ENCODE measurements at places on chromosomes 11 and 22.

GRCh38 chr22:37765953-37766576 lies 41.7 kb upstream of the GCAT start:
- no peaks in the 10 kb centered on the region for H3K27me3 ChIP-seq
- H3K4me1 ChIP-seq: no peaks in the 10 kb centered on the region
- H3K36me3 ChIP-seq: peaks cover under 1% of the 10 kb centered on the region
- H3K27ac ChIP-seq: no peak overlapping the region

DNA sequence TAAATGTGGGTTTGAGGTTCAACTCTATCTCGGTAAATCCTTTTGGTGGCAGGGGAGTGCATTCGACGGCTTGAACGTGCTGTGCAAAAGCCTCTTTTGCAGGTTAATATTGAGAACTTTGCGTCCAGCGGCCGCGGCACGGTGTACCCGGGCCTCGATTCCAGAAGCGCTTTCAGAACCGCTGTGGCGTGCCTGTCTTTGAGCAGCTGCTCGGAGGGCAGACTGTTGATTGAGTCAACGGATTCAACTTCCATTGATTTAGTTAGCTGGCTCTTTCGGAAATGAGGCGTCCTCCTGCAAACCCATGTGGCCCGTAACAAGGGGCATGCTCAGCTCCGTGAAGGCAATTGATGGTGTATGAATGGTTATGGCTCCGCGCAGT lies 1247.8 kb downstream of the BRD1 start:
- peaks cover 13% of the 10 kb centered on the region for H3K27me3 ChIP-seq
- no peak overlapping the region for H3K4me3 ChIP-seq
- H3K36me3 ChIP-seq: no peaks in the 10 kb centered on the region
- H3K4me1 ChIP-seq: no peaks in the 10 kb centered on the region
- DNase-seq: no peak

DNA sequence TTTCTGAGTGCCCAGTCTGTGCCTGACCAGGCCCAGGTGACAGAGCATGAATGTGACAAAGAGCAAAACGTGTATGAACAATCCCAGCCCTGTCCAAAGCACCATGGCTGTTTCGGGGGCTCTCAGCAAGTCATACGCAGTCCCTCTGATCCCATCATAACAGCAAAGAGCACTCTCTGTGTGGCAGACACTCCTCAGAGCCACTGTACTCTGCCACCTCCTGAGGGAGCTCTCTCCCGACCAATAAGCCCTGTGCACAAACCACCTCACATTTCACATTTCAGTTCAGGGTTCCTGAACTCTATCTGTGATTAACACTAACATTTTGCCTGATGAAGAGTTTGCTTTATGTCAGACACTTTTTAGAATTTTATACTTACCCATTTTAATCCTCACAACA lies 6.6 kb downstream of the DGCR2 start:
- peaks cover 7% of the 10 kb centered on the region for H3K36me3 ChIP-seq
- H3K27ac ChIP-seq: no peak overlapping the region
- no peak for DNase-seq
- no peak overlapping the region for H3K4me3 ChIP-seq
- no peaks in the 10 kb centered on the region for H3K27me3 ChIP-seq

- no peak overlapping the region for H3K27ac ChIP-seq
- H3K36me3 ChIP-seq: peaks cover 1% of the 10 kb centered on the region
- DNase-seq: no peak
Measured at GRCh38 chr11:124743050-124743449, 3.3 kb downstream of the NRGN start.

DNA sequence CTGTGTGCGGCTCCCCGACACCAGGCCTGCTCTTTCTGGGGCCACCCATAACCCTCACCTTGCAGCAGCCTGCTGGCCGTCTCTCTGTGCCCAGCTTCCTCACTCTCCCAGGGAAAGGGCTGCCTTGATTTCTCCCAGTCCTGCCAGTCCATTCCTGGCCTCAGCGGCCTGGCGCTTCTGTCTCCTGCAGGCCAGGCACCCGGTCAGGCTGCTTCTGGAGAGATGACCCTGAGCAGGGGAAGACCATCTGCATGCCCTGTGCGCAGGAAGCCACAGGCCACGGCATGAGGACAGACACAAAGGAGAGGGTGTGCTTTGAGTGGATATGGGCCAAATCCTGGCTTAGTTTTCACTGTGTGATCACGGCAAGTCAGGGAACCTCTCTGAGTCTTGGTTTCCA lies 86.2 kb downstream of the TSPAN18 start:
- no peaks in the 10 kb centered on the region for H3K4me1 ChIP-seq
- DNase-seq: no peak
- no peaks in the 10 kb centered on the region for H3K36me3 ChIP-seq

Data from activated CD8-positive, alpha-beta T cell treated with anti-CD3 and anti-CD28 coated beads for 36 hours (primary cell).